ENCODE measurements at places on chromosomes 3 and 15.

- no peak for DNase-seq
These were observed 134.3 kb upstream of the IQSEC1 start for GRCh38 chr3:13207578-13207922.

GRCh38 chr3:152558386-152558785, 276.5 kb upstream of the P2RY1 start:
- DNase-seq, result no peak

DNA sequence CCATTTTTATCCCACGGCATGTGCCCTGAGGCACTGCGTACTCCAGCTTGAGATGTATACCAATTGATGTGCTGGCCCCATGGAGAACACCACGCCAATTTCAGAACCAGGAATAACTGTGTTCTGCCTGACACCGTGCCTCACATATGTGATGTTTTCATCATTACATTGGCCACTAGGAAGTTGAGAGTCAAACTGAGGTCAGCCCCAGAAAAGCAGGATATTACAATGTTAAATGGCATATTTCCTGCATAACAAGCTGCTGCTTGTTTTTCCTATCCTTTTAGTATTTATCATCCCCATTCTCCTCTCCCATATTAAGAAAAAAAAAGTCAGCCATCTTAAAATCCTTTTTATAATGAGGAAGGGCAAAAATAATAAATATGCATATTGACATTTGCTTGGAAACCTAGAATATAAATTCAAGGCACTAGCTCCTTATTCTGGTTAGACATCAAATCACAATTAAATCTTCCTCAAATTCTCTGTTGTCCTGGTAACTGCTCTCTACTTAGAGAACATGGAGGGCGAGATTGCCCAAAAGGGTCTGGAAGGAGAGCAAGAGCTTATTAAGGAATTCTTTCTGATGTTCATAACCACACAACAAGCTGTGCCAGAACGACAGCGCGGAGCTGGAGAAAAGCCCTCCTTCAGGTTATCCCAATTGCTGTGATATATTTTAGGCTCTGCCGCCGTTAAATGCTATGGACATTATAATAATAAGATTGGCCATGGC, 112.6 kb downstream of the UACA start:
- no peak for DNase-seq

DNA sequence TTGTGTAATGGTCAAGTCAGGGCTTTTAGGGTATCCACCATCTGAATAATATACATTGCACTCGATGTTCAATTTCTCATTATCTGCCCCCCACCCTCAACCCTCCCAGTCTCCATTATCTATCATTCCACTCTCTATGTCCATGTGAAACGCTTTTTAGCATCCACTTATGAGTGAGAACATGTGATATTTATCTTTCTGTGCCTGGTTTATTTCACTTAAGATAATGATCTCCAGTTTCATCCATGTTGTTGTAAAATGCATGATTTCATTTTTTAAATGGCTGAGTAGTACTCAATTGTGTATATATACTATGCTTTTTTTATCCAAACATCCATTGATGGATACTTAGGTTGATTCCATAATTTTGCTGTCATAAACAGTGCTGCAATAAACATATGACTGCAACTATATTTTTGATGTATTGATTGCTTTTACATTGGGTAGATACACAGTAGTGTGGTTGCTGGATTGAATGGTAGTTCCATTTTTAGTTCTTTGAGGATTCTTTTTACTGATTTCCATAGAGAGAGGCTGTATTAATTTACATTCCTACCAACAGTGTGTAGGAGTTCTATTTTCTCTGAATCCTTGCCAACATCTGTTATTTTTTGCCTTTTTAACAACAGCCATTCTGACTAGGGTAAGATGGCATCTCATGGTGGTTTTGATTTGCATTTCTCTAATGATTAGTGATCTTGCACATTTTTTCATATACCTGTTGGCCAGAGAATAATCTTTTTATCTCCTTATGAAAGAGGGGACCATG, 332.9 kb upstream of the TGFBR2 start:
- no peak for DNase-seq

GRCh38 chr3:42875325-42876151, at the start of gene CYP8B1:
Gene CYP8B1, minus strand, starts transcription at chr3:42875879. Its CDS starts 63 bp downstream, at chr3:42875816.
- peak; percentile 29 for DNase-seq

DNA sequence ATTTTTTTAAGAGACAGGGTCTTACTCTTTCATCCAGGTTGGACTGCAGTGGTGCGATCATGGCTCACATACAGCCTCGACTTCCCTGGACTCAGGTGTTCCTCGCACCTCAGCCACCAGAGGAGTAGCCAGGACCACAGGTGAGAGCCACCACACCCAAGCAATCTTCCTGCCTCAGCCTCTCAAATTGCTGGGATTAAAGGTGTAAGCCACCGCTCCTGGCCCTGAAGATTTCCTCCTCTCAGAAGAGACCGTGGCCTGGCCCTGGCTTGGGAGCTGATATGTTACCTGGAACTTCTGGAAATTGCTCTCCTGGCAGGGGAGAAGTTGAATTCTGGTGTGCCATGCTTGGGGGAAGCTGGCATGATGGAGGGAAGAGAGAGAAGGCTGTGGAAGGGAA, 36.2 kb downstream of the PPCDC start:
- DNase-seq, result no peak

DNA sequence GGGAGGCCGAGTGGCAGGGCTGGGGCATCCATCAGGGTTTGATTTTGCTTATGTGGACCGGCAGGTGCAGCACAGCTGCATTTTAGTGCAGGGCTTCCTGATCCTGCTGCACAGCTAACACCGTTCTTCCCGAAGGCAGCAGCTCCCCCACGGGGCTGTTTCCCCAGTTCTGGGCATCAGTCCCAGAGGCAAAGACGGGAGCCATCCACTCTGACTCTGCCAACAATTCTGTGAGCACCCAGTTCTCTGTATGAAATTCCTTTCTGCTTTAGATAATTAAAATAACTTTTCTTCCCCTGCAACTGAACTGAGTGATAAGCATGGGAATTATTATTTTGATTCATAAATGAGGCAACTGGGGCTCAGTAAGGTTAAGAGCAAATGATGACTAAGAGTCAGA, 262.9 kb upstream of the ATP10A start:
- no peak for DNase-seq

All from Karpas-422 (cell line).